Activated T-cell treated with anti-CD3 and anti-CD28 coated beads for 1 hour (primary cell): ENCODE measurements at places on chromosomes 4 and X.
A peak's percentile ranks its signal among the peaks of the same experiment; 100 is the strongest.

DNA sequence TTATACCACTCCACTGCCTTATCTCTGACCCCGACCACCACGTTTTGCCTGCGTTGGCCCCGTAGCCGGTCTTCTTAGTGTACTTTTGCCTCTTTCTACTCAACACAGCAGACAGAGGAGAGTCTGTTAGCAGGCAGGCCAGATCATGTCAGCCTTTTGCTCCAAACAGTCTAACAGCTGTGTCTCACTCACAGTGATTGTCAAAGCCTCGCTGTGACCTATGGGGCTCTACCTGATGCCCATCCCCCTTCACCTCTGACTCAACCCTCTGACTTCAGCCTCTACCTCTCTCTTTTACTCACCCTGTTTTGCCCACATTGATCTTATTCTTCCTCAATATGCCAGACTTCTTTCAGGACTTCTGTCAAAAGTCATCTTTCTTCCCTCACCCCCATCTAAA lies 127.1 kb downstream of the TRIML1 start:
- no peak for DNase-seq

DNA sequence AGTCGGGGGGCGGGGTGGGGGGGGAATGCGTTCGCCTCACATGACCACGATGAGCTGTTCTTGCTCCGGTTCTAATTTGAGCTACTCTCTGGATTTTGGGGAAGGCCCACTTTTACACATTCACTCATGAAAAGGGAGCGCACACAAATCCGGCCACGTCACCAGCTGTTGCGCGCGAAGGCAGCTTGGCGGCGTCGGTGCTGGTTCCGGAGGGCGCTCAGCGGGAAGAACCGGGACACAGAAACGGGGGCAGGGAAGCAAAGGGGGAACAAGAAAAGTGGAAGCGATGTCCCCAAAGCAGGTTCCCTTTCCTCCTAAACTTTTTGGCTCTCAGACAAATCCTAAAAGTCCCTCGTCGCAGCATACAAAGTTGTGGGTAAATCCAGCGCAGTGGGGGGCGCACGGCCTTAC lies 605 bp downstream of the ANXA5 start:
- peak; percentile 33 for DNase-seq

DNA sequence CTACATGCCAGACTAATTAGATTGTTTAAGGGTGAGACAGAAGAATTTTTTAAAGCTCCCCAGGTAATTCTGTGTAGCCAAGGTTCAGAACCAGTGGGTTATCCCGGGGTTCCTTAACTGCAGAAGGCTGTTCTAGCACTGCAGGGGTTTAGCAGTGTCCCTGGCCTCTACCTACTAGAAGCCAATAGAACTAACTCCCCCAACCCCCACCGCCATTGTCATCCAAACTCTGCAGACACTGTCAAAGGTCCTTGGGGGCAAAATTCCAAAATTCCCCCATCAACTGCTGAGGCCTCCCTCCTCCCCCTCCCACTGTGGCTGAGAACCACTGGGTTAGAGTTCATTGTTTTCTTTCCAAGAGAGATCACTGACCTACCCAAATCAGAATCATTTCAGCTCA lies 66.4 kb downstream of the MOSPD2 start:
- no peak for DNase-seq

- DNase-seq = no peak
Measured at GRCh38 chr4:106967892-106968291, 68.2 kb downstream of the DKK2 start.

GRCh38 chrX:129706400-129707072 lies 32.2 kb upstream of the XPNPEP2 start:
- no peak for DNase-seq

DNA sequence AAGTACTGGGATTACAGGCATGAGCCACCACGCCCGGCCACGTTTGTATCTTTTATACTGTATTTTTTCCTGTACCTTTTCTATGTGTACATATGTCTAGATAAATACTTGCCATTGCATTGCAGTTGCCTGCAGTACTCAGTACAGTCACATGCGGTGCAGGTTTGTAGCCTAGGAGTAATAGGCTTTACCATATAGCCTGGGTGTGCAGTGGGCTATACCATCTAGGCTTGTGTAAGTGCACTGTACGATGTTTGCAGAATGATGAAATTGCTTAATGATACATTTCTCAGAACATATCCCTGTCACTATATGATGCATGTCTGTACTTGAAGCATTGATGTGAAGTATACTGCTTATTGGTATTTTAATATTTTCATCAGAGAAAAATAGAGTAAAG lies 115.4 kb upstream of the PUDP start:
- no peak for DNase-seq

DNA sequence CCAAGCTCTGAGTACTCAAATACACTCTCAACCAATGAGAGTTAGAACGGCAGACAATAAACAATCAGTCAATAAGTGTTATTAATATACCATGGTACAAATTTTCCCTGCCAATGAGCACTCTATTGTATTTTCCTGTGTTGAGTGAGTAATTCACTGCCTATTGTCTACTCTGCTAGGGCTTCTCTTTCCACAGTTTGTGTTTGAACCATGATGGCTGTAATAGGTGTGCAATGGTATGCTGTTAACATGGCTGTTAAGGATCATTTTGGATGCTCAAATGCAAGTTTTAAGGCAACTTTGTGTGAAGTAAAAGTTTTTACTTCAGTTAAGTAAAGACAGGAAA lies 41.2 kb downstream of the RPS6KA3 start:
- DNase-seq = no peak

DNA sequence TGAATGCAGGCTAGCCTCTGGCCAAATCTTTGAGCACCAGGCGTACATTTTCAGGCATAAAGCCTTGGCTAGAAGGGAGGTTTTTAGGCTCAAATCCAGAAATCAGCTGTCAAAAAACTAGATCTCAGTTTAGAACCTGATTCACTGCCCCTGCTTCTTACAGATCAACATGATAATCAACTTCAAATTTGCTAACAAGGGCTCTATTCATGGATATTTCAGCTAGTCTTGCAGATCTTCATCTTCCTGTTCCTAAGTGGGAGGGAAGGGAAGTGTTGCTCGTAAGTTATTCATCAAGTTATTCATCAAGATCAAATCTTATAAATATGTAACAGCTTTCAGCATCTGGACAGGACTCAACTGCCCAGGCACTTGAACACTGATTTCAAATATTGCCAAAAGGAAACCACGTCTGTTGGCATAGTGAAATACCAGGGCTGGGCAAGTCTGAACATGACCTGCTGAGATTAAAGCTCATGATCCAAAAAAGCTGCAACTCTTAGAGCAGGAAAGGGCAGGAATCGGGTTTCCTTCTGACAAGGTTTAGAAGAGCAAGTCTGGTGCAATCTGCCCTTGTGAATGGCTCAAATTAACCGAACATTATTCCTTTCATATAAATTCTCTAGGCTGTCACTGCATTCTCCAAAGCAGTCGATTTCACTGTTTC lies 200.3 kb downstream of the PDGFC start:
- no peak for DNase-seq

- no peak for DNase-seq
Measured at GRCh38 chr4:10732914-10733415, 48.4 kb upstream of the CLNK start.

GRCh38 chr4:16157609-16158503 lies 68.4 kb downstream of the TAPT1 start:
- DNase-seq = no peak

GRCh38 chr4:172601195-172601594 lies 567.4 kb upstream of the GALNT7 start:
- no peak for DNase-seq

DNA sequence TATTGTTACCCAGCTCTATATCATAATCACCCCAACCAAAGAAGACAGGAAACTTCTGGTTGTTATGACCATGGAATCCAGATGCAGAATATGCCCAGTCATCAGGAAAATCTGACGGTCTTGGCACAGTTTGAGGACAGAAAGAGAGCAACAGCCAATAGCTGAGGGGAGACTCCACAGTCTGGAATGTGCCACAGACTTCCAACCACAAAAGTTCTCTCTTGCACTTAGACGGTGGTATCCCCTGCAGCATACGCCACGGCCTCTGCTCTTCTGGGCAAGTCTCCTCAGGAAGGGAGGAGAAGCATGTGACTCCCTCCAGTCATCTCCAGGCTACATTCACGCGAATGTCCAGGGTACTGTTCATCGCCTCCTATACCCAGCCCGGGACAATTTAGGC lies 18.4 kb downstream of the ZNF827 start:
- DNase-seq = no peak

- no peak for DNase-seq
Measured at GRCh38 chr4:164894702-164895101, 17.7 kb downstream of the APELA start.

- no peak for DNase-seq
Measured at GRCh38 chr4:179867300-179867878, 2375.8 kb upstream of the TENM3 start.

DNA sequence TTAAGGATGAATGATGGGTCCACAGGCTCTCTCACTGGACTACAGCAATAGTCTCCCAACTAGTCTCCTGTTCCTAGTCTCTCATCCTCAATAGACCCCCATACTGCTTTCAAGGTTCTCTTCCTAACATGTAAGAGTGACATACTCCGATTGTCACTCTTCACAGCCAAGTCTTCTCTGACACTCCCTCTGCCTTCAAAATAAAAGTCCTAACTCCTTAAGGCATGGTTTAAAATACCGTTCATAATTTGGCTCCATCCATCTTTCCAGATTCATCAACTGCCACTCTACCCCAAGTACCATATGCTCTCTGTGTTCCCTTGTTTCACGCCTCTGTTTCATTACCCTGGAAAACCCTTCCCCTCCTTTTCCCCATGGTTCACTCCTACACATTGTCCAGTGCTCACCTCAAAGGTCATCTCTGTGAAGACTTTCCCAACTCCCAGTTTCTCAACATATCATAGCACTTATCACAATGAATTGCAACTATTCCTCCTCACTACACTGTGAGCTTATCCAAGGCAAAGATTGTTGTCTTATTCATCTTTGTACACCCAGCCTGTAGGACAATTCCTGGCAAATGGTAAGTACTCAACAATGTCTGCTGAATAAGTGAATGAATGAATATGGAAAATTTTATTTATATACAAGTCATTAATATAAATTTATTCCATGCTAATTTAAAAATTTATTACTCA lies 26.0 kb downstream of the SMARCA1 start:
- DNase-seq = no peak

GRCh38 chr4:185597532-185598188 lies 62.4 kb upstream of the PDLIM3 start:
- peak; percentile 64 for DNase-seq

- no peak for DNase-seq
Measured at GRCh38 chr4:57911203-57911602, 801.0 kb upstream of the IGFBP7 start.

GRCh38 chrX:2823795-2824386 lies 4.8 kb upstream of the GYG2 start:
- no peak for DNase-seq

DNA sequence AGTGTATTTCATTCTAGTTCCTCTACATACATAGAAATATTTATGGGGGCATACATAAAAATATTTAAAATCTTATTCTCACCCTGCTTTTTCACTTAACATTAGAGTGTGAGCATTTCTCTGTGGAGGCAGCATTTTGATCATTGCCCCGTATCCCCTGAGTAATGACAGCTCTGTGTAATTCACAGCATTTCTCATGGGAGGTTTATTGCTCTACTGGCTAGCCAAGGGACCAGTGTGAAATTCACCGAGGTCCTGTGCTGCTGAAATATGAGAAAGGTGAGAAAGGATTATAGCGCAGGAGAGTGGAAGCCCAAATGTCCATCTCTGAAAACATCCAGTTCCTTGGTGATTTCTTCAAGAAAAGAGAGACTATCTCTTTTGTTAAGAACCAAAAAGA lies 22.9 kb downstream of the PDGFC start:
- DNase-seq = no peak

- DNase-seq = no peak
Measured at GRCh38 chr4:170398218-170398617, 308.5 kb upstream of the AADAT start.

DNA sequence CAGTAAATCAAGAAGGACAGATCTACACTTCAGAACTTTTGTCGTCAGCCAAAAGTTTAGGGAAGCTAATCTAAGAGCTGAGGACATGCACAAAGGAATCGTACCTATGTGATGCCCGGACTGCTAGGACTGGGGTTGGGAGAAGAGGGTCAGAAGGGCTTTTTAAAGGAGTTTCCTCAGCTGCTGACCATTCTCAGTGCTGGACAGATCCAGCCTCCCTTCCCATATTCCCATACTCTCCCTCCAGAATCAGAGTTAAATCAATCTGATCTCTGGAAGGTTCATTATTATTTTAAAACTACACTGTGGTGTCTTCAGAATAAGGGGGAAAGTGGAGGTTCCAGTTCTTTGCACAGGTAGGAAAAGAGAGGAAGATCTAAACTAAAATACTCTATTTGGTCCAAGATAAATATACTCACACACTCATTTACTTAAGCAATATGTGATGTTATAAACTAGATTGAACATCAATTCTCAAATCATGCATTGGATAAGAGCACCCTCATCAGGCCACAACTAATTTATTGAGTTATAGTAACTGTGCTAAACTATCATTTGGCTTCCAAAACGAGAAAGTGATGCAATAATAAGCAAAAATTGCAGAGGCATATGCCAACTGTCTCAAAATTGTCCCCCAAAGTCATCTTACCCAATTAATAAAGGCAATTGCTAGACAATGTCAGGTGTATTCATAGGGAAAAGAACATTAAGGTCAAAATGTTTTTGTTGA lies 124.7 kb downstream of the HNRNPD start:
- DNase-seq = no peak

DNA sequence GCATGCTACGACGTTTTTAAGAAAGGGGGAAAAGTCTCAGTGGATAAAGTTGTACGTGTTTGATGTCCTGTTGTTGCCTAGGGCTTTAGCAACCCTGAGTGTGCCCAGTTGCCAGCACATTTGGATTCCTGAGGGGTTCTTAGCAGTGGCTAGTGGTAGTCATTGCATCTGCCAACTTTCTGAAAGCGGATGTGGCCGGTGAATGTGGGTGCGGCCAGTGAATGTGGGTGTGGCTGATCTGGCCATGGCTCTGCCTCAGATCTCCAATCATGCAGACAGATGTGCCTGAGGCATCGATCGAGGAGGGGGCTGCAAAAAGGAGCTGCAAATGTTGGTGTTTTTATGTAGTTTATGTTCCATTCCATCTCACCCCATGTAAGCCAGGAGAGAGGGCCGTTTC lies 41.5 kb upstream of the FAT1 start:
- no peak for DNase-seq

DNA sequence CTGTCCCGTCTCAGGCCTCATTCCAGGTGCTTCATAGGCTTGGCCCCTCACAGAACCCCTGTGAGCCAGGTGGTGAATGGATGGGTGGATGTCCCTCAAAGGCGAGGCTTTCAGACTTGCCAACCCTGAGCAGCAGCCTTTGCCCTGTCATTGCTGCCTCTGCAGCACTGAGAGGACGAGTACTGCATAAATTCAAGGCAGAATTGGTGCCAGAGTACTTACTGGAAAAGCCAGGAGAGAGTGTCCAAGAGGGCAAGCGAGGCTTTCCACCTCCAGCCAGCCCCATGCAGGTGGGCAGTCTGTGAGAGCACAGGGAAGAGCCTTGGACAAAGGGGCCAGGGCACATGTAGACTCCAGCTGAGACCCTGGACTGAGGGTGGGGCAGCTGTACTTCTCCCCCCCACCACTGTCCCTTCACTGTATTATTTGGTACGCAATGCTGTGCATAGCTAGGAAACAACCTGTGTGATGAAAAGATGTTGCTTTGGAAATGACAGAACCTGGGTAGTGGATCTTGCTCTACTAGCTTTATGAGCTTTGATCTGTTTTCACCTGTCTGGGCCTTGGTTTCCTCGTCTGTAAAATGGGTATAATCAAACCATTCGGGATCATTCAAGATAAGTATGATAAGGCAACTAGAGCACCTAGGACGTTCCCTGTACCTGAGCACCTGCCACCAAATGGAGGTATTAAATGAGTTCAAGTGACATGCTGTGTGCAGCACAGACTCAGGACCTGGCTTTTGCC lies 224.9 kb upstream of the PSAPL1 start:
- no peak for DNase-seq

- no peak for DNase-seq
Measured at GRCh38 chr4:8097141-8097541, 61.5 kb downstream of the ABLIM2 start.
